ENCODE measurements at places on chromosomes 7 and 10.

GRCh38 chr7:18536486-18536885 lies 40.9 kb downstream of the HDAC9 start:
- DNase-seq: no peak

DNA sequence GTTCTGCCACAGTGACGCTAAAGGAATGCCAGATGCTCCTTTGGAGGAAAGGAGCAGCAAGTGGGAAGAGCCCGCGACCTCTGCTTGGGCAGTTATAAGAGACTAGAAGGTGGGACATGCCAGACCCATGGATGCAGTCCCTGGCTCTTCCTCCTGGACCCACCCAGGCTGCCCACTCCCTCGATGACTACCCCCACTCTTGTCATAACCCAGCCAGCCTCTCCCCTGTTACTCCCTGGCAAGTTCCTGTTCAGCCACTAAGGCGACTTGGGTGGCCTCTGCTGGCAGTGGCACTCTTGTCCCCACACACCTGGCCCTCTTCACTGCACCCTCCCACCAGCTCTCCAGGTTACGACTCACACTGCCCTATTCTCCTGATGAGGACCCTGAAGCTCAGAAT lies 33.5 kb downstream of the COL13A1 start:
- no peak for DNase-seq

DNA sequence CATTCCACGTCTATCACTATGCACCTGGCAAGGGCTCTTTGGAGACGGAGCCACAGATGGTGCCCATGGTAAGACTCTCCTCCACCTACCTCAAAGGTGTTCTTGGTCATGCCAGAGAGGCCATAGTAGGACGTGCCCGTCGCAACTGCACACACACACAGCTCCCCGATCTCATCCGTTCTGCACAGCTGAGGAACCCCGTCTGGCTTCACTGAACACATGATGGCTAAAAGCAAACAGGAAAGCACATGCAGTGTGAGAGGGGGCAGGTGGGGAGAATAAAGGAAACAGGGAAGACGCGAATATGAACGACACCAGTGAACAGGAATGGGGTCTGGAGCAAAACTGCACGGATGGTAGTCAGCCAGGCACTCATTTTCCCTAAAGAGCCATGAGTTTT lies 230.9 kb downstream of the ZMYND11 start:
- no peak for DNase-seq

GRCh38 chr7:30979027-30979426 lies 15.3 kb downstream of the GHRHR start:
- no peak for DNase-seq

DNA sequence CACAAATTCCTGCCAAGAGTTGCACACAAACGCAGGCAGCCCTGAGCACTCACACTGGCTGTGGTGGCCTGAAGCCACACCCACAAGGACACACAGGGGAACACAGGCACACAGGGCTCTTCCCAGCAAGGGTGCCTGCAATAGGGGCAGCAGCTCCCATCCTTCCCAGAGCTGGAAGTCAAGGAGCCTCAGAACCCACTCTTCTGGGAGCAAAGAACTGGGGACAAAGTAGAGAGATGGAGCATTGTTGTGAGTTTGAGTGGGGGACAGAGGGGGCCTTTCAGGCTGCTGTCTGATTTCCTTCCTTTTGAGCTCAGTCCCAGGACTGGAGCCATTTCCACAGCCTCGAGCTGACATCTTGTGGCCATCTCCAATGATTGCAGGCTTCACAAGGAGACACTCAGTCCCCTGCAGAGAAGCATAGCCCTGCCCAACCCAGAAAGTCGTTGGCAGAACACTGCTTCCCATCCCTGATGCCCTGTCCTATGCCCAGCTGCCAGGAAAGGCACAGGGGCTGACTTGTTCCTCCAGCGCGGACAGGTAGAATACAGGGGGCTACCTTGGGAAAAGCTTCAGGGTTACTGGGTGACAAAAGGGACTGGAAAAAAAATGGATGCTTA lies 34.4 kb upstream of the SLF2 start:
- DNase-seq: no peak

GRCh38 chr10:124971276-124971675 lies 29.4 kb downstream of the ZRANB1 start:
- no peak for DNase-seq
